ENCODE measurements at places on chromosomes 2 and 18.

- no peak for DNase-seq
These were observed 2.8 kb downstream of the DUSP2 start for GRCh38 chr2:96142217-96143113.

DNA sequence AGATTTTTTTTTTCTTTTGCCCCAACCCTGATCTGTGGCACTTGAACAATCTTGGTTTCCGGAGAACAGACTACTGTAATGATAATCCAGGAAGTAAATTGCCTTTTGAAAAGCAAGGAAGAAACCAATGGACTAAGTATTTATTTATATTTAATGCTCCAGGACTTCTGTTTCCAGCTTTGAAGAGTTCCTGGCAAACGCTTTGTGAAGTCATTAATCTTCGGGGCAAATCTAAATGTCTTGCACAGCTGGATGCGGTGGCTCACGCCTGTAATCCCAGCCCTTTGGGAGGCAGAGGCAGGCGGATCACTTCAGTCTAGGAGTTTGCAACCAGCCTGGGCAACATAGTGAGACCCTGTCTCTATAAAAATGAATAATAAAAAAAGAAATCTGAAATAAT lies 135.1 kb upstream of the GATA6 start:
- DNase-seq: no peak

GRCh38 chr2:46014911-46015654 lies 282.1 kb upstream of the EPAS1 start:
- DNase-seq: no peak

DNA sequence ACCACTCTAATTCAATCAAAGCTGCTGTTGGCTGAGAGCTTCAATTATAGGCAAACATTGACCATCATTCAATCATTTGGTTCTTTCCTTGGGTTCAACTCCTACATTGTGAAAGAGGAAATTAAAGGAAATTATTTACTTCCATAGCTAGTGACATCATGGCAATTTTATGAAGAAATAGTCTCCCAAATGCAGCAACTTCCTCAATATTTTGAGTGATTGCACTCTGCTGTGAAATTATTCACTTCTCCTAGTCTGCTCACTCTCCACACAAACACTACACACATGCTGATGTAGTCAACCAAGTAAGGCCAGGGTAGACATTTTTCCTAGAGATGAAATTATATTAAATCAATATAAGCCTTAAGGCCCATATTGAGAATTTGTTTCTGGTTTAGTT lies 86.7 kb upstream of the NCKAP5 start:
- DNase-seq: no peak

- DNase-seq: no peak
These were observed 169.2 kb upstream of the LRRTM1 start for GRCh38 chr2:80473796-80474195.

Measured in 8988T (cell line).